ENCODE measurements at places on chromosomes 2 and 18.

- no peak for DNase-seq
Observed at GRCh38 chr2:21052044-21052443, 8.2 kb upstream of the APOB start.

DNA sequence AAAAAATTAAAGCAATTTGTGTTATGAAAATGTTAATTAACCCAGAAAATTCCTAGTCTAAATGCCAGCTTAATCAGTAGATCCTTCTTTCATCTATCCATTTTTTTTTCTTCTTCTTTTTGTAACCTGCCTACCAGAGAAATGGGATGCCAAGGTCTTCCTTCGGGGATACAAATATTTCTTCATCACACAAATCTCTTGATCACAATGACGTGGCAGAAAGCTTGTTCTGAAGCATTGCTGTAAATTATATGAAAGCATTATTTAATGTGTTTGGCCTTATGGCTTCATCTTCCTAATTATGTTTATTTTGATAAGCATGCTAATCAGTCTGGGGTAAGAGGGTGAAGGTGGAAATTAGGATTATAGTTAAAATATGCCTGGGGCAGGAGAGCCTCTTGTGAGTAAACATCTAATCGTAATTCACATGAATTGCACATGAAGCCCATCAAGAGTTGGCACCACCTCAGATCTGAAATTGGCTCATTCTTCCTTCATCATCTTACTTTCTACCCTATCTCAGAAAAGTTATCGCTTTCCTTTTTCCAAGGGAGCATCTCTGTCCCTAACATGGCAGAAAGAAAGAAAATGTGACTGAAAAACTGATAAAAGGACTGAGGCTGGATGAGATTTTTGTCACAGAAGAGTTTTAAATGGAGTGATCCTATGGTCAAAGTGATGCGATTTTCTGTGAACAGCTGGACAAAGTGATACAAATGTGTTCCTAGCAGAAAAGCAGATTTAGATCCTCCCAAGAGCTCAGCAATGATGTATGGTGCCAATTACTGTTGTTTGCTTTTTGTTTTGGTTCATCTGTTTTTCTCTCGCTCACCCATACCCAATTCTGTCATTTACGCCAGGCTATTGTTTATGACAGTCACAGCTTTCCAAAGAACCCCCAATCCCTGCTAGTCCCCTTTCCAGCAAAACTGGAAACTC is 76.9 kb upstream of the PMAIP1 start:
- DNase-seq, result no peak

DNA sequence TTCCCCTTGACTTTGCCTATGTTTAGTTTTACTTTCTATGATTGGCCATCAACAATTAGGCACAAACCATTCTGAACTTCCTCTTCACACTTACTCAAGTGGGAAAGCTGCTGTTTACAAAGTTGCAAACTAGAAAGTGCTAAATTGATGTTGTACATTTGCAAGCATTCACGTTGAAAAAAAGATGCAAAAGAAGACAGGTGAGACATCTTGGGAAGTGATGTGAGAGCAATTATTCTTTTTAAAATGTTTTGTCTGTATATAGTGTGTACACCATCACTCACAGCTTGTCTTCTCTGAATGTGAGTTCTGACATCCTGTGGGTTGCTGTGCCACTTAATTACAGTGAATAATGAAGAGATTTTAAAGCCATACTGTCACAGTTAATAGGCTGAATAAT is 874.1 kb upstream of the LRATD1 start:
- DNase-seq, result no peak

GRCh38 chr2:26534098-26534864 is 56.4 kb upstream of the OTOF start:
- no peak for DNase-seq

DNA sequence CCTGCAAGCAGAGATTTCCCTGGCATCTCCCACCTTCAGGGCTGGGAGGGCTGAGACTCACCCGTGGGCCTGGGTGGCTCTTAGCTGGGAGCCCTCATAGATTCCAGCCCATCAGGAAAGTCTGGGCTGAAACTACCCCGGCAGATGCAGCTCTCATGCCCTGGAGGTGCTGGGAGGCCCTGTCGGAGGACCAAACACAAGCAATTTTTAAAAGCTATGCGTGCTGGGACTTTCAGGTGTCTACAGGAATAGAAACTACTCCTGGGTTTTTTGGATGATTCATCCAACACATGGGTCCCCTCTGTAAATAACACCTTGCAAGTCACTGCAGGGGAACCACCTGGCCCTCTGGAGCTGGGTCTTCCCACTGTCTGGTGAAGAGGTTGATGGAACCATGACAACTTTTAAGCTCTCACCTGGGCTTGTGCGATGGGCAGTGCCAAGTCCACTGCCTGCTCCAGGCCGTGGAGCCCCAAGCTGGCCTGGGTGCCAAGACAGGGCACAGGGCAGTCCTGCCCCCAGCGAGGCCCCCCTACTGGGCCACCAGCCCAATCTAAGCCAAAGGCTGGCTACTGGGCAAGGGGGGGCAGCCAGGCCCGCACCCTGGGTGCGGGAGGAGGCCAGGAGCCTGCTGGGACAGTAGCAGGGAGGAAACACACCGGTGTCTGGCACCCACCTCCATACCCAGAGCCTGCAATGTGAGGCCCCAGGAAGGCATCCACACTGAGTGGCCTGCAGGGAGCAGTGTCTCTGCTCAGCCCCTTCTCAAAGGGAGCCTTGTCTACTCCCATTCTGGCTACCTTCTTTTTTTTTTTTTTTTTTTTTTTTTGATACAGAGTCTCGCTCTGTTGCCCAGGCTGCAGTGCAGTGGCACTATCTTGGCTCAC is 1.1 kb upstream of the GPR55 start:
- DNase-seq, result no peak

- DNase-seq, result no peak
Observed at GRCh38 chr2:84451579-84451978, 7.5 kb downstream of the SUCLG1 start.

DNA sequence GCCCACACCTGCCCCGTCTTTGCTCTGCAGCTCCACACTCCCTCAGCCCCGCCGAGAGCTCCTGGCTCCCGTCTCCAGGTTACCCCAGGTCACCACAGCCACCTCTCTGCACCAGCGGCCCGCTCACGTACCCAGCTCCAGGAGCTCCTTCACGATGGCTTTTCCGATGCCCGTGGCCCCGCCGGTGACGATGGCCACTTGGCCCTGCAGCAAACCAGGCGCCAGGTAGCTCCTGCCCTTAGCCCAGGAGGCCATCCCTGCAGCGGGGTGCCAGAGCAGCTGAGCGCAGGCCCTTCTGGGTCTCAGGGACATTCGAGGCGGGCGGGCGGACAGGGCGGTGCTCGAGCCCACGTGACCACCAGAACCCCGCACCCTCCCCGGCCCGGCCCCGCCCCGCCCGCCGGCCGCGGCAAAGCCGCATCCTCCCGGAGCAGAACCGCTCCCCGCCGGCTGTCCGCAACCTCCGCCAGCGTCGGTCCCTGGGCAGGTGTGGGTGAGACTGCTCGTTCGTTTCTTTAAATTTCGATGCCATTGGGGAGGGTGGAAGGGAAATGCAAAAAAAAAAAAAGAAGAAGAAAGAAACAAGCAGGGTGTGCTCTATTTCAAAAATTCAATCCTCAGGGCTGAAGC is at the start of the genes PECR and TMEM169:
TSS of gene PECR (minus strand) at position 323 of the 630 bp plus-strand sequence. CDS start at position 255, 68 bp downstream.
TSS of gene TMEM169 (plus strand) at position 433 of the 630 bp plus-strand sequence. CDS start 14,045 bp downstream, outside the sequence.
- peak; percentile 97 for DNase-seq

GRCh38 chr18:63162271-63163014 is 157.1 kb downstream of the BCL2 start:
- peak; percentile 51 for DNase-seq

DNA sequence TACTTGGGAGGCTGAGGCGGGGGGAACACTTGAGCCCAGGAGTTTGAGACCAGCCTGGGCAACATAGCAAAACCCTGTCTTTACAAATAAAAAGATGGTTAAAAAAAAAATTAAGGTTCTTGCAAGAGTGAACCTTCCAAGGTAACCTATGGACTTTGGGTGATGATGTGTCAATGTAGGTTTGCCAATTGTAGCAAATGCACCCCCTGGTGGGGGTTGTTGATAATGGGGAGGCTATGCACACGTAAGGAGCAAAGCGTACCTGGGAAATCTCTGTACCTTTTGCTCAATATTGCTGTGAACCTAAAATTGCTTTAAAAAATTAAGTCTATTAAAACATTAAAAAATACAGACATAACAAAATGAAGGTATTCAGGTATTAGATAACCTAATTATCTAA is 70.4 kb downstream of the CWC22 start:
- peak; percentile 7 for DNase-seq

DNA sequence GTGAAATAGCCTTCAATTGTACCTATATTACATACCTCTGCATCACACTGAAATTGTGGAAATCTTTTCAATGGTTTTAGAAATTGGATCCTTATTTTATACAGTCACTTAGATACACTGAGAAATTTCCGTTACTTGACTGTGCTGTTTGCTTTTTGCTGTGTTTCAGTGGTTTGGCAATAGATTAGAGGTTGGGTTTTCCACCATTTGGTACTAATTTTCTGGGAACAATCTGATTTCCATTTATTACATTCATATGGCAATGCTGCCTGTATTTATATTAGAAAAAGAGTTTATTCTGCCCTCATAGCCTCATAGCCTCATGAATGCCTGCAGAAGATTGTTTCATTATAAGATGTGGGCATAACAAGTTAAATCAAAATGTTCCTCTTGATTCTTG is 285.0 kb downstream of the GULP1 start:
- no peak for DNase-seq

DNA sequence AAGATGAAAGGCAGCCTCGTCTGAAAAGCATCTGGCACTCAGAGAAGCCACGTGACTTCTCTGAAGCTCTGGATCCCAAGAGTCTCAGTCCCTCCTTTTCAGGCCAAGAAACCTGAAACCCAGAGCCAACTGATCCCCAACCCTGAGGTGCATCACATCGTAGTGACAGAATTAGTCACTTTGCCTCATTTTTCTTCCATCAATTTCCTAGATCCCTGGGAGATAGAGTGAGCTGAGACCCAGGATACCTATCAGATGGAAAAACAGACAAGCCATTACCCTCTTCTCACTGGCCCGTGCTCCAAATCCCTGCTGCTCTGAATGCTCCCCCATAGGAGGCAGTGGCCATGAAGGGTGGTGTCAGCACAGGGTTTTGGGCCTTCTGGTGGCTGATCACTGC is 113.1 kb downstream of the ALK start:
- DNase-seq, result no peak

DNA sequence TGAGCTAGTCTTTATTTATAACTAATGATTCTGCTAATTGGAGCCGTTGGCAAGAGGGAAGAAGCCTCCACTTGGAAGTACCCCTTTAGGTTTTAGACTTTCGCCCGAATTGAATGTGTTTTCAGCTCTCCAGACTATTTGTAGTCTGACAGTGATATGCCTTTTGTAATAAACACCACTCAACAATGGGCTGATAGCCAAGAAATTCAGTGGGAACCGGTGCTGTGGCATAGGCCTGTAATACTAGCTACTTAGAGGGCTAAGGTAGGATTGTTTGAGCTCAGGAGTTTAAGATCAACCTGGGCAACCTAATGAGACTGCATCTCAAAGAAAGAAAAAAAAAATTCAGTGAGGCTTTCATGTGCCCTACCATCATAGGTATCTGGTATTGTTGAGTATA is 13.6 kb upstream of the ZSCAN30 start:
- no peak for DNase-seq

GRCh38 chr2:133171393-133172004 is 396.8 kb downstream of the NCKAP5 start:
- peak; percentile 37 for DNase-seq

- no peak for DNase-seq
Observed at GRCh38 chr2:25123682-25124081, 44.7 kb downstream of the POMC start.

DNA sequence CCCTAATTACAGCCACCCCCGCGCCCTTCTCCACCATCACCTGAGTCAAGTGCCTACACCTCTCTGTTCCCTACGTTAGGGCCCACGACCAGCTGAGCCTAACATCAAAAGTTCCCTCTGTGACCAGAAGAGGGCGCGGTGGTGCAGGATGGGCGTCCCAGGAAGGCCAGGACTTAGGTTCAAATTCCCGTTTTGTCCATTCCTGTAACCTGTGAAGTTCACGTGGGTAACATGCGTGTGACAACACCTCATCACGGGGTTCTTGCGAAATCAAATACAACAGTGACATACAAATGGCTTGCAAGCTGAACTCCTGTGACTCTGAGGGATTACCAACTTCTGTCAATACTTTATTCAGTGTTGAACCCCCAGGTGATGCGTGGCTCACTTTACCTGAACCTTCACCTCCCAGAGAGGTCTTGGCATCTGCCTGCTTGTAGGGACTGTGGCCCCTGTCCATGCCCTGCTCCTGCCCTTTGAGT is 207.9 kb downstream of the ARL4C start:
- peak; percentile 76 for DNase-seq

- no peak for DNase-seq
Observed at GRCh38 chr2:139124271-139124670, 344.1 kb upstream of the NXPH2 start.

- no peak for DNase-seq
Observed at GRCh38 chr18:56358608-56359280, 279.6 kb downstream of the TXNL1 start.

- no peak for DNase-seq
Observed at GRCh38 chr2:120476141-120476540, 130.2 kb downstream of the INHBB start.

DNA sequence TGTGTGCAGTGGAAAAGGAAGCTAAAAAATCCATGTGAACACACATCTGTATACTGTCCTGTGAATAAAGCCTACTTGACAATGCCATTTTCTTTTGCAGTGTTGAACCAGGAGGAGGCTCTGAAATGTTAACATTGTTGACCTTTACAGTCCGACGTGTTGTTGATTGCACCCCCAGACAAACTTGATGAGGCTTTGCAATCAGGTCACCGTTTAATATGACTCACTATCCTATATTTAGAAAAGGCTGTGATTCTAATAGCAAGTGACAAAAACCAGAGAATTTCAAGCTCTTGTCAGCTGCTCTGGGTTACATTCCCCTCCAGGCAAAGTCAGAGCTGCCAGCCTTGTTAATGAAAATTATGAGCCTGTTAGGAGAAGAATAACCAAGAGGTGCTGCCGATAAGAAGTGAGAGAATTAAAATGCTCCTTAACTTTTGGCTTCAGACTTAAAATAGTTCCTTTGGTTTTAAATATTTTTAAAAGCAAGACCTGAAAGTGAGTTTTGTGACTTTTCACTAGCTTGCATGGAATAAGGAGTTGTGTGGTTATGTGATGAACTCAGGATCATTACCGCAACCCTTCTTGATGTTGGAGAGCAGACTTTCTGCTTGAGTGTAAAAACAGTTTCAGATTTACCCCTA is 162.1 kb downstream of the QPCT start:
- peak; percentile 38 for DNase-seq

DNA sequence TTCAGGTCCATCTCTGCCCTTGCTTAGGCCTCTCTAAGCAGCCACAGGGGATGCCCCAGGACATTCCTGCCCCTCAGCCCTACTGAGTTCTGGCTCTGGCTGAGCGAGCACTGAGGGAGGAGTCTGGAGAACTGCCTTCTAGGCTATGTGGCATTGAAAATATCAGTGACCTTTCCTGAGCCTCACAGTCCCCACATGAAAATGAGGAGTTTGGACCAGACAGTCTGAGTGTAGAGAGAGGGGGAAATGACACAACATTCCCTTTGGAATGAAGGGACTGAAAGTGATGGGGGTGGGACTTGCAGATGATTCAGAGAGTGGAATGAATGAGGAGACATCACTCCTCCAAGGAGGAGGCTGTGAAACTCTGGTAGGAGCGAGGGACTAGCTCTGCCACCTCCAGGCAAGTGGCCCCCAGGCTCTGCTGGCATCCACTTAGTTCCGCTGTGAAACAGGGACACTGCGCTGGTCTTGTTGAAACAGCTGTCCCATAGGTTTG is 8.0 kb downstream of the TNS1 start:
- DNase-seq, result peak; percentile 88
